ENCODE measurements at places on chromosomes 11 and 22. TPM values are rescaled to one million over a fixed set of nuclear protein-coding genes. Genes with fewer than 3 reads are reported as not detected.

DNA sequence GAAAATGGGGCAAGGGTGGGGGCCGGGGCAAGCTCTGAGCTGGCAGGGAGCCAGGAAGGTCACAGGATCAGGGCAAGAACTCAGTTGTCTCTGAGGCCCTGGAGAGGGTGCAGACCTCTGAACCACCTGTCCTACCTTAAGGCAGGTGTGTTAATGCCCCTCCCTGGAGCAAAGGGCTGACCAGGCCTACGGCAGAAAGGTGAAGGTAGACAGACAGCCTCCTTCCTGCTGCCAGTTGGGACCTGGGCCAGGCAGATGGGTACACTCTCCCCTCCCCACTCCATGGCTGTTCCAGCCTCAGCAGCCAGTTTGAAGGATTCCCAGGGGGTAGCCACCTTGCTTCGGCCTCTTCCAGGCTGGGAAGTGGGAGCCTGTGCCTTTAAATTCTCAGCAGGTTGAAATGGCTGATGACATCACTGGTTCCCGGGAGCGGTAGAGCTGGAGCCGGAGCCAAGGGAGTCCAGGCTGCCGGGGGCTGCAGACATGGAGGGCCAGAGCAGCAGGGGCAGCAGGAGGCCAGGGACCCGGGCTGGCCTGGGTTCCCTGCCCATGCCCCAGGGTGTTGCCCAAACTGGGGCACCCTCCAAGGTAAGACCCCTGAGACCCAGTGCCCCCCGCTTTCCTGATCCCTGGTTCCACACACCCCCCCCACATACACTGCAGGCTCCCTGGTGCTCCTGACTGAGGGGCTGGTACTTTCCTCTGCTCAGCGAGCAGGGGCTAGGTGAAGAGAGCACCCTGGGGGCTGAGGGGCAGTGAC is at the start of gene INPP5J:
TSS of gene INPP5J (plus strand) at position 435 of the 760 bp plus-strand sequence. CDS start at position 484, 49 bp downstream.
- peak; percentile 21 for DNase-seq

GRCh38 chr11:11461473-11461872 is 108.4 kb upstream of the CSNK2A3 start:
- DNase-seq: no peak

DNA sequence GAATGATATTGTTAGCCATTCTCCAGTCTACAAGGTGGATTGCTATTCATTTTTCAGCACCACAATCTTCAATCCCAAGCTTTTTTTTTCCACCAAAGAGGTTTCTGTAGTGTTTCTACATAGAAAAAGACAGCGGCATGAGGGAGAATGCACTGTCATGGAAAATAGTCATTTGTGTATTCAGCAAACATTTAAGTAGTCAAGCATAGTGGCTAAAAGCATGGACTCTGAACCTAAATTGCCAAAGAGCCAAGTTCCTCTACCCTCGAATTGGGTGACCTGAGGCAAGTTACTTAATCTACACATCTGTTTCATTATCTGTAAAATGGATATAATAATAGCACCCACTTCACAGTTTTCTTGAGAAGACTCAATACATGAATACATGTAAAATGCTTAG is 14.2 kb downstream of the GAS2 start:
- no peak for DNase-seq

- DNase-seq: no peak
These were observed 2.8 kb downstream of the PHF21B start for GRCh38 chr22:45006964-45007390.

- no peak for DNase-seq
These were observed 5.7 kb downstream of the LTBP3 start for GRCh38 chr11:65552388-65552951.

GRCh38 chr22:19885841-19886592 is 31.3 kb upstream of the GNB1L start:
- DNase-seq: no peak

GRCh38 chr11:118437208-118438125 is 1.2 kb downstream of the KMT2A start:
- DNase-seq: peak; percentile 39

GRCh38 chr22:19535001-19535400 is 10.8 kb upstream of the CLDN5 start:
- DNase-seq: no peak

GRCh38 chr11:66230978-66231377 is 37.5 kb upstream of the RAB1B start:
- no peak for DNase-seq

- DNase-seq: peak; percentile 88
These were observed 40.5 kb downstream of the GGTLC2 start for GRCh38 chr22:22684580-22685561.

DNA sequence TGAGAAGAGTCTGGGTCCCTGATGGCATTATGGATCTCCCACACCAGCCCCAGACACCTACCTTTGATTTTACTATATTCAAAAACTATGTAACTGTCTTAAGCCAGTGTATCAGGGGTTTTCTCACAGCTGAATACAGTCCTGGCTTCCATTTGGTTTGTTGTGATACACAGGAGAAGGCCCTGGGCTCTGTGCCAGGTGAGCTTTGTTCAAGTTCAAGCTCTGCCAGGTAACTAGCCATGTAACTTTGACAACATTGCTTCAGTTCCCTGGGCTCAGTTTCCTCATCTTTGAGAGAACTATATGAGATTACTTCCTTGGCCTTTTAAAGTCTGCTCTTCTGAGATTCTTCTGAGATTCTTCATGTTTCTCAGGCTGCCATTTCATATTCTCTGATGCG is 327.5 kb upstream of the TENM4 start:
- DNase-seq: no peak

- DNase-seq: no peak
These were observed 8.0 kb downstream of the B3GNT6 start for GRCh38 chr11:77042111-77042726.

DNA sequence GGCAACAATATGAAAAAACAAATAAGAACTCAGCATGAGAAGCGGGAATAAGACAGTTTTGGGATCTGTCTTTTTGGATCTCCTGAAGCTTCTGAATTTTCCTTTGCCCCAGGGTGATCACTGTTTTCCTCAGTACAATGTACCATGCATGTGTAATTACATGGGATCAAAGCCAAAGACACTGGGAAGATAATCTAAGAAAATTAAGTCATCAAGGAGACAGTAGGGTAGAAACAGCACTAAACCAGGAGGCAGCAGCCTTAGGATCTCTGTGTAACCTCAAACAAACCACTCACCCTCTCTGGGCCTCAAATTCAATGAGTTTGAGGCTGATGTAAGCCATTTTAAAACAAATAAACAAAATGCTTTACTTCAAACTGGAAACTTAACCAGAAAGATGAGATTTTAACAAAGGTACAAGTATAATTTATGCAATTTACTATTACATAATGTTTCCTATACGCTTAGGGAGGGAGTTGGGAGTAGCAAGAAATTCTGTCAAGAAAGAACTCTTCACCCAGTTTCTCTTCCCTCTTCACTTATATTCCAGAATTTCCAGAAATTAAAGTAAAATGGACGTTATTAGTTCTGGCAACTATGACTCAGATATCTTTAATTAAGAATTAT is 77.0 kb downstream of the RAB30 start:
- DNase-seq: no peak

DNA sequence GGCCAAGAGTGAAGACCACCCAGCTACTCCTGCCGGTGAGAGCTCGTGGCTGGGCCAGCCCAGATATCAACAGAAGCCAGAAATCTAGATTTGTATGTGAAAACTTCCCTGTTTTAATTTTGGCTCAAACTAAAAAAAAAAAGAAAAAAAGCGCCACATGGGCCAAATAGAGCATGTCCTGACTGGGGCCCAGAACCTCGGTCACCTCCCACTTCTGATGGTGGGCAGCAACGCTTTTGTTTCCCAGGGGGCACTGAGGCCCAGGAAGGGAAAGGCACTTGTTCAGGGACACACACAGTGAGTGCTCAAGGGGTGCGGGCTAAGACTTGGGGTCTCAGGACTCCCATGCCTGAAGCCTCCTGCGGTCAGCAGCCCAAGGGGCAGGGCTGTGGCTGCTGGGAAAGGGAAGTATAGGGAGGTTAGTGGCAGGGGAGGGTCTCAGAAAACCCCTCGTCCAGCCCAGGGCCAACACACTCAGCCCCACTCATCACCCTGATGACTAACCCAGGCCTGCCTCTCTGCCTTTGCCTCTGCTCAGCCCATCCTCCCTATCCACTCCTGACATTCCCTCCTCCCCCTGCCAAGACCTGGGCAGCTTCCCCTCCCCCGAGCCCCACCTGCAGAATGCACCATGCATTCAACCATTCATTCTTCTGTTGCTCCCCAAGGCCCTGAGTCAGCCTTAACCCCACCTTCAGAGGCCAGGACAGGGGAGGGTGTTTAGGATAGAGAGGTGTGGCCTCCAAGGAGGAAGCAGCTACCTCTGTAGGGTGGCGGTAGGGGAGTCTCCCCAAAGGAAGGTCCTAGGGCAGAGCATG is 30.0 kb upstream of the TCF20 start:
- no peak for DNase-seq

- no peak for DNase-seq
These were observed 590.7 kb downstream of the TBC1D22A start for GRCh38 chr22:47352920-47353700.

DNA sequence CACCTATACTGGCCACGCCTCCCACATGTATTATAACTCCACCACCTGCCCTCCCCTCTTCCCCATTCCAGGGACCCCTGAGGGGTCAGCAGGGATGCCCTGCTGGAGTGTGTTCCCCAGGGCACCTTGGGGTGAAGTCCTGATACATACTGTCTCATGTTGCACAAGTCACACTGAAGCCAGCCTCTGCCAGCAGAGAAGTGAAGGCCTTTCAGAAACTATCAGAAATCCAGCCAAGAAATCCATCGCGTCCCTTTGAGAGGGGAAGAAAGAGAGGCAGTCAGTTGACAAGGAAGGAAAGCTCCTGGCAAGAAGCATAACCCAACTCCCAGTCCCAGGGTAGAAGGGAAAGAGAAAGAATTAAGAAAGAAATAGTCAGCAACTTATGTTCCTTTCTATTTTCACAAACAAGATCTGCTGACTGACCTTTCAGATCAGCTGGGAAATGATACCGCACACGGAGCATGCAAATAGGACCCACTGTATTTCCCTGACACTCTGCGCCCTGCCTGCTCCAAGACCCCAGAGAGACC is 45.2 kb downstream of the SC5D start:
- DNase-seq: no peak

GRCh38 chr11:6667733-6668374 is 12.2 kb upstream of the DCHS1 start:
- no peak for DNase-seq

DNA sequence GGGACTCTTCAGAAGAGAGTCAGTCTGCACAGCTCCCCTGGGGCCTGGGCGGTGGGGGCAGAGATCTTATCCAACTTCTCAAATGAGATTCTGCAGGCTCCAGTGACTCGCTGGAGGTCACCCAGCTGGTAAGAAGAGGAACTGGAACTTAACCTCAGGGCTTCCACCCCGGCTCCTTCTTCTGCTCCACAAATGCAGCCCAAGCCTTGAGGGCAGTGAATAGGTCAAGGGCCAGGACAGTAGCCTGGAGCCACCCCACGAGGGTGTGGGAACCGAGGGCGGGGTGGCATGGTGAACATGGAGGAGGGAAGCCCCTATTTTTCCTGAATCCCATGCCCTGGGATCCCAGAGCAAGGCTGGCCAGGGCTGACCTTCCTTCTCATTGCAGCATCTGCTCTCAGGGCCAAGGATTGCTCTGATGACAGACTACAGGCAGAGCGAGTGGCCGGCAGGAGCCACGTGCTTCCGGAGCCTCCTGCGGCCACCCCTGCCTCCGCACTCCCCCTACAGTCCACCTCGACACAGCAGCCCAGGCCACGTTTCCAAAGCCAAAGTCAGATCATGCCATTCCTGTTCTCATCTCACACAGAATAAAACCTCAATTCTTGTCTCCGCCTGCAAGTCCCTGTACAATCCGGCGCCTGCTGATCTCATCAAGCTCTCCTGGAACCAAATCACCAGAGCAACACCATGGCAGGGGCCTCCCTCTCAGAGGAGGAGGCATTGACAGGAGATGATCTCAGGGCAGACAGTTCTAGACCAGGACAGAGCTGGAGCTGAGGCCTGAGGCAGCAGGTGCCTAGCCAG is 21.1 kb upstream of the UPK3A start:
- peak; percentile 76 for DNase-seq

DNA sequence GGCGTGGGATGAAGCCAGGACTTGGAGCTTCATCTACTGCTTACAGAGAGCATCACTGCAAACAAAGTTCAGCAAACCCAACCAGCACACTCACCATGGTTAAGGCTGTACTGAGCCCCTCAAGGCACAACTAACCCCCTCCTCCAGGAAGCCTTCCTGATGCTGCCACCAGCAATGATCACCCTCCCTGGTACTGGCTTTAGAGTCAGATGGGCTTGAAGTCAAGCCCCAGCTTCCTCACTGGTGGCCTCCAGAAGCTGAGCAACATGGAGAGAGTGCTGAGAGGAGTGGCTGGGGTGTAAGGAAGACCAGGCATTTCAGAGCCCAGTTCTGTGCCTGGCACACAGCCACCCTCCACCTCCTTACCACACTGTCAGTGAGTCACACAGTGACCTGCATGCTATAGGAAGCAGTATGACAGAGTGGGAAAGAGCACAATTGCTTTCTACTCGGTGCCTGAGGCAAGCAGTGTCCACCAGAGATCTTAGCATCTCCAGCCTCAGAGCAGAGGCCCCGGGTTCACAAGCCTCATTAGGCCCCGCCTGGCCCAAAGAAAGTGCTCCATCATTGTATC is 24.7 kb upstream of the BAIAP2L2 start:
- peak; percentile 90 for DNase-seq

- no peak for DNase-seq
These were observed 17.2 kb upstream of the CD59 start for GRCh38 chr11:33753304-33753967.

DNA sequence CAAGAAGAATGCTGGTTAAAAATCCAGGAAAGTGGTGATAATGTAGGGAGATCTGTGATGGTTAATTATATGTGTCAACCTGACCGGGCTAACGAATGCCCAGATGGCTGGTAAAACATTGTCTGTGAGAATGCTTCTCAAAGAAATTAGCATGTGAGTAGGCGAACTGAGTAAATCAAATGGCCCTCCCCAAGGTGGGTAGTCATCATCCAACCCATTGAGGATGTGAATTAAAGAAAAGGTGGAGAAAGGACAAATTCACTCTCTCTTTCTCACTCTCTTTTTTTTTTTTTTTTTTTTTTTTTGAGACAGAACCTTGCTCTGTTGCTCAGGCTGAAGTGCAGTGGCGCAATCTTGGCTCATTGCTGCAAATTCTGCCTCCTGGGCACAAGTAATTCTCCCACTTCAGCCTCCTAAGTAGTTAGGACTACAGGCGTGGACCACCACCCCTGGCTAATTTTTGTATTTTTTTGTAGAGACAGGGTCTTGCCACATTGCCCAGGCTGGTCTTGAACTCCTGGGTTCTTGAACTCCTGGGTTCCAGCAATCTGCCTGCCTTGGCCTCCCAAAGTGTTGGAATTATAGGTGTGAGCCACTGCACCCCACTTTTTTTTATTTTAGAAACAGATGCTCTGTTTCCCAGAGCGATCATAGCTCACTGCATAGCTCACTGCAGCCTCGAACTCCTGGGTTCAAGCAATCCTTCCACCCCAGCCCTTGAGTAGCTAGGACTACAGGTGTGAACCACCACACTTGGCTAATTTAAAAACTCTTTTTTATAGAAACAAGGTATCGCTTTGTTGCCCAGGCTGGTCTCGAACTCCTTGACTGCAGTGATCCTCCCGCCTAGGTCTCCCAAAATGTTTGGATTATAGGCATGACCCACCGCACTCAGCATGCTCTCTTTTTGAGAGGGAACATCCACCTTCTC is 22.0 kb upstream of the P2RY6 start:
- DNase-seq: no peak

Gene SOX6
- total RNA-seq: 6.4 TPM

Gene OR52A1
- total RNA-seq: not detected

Gene SLC37A2
- 0.95 TPM for total RNA-seq

Gene POU2AF3
- total RNA-seq: 2.3 TPM

Gene RIC3
- 0.80 TPM for total RNA-seq

Gene FGF3
- total RNA-seq: not detected

Gene LRRC56
- 0.18 TPM for total RNA-seq

Gene TRIM48
- not detected for total RNA-seq

Gene LUZP2
- 0.25 TPM for total RNA-seq

Gene MS4A12
- total RNA-seq: not detected

Gene CD3G
- not detected for total RNA-seq

Measured in H4 (cell line).